Peyer's patch (tissue), 4 donors: ENCODE measurements at places on chromosomes 16 and 17. TPM values are rescaled to one million over a fixed set of nuclear protein-coding genes. Genes with fewer than 3 reads are reported as not detected.
A peak's percentile ranks its signal among the peaks of the same experiment; 100 is the strongest.

ANKFY1 gene
- total RNA-seq: 57.1 TPM

ESRP2 gene
- total RNA-seq: 37.8 TPM

SCN4A gene
- not detected for total RNA-seq

CDH13 gene
- 4.1 TPM for total RNA-seq

LITAFD gene
- total RNA-seq: not detected

ABCC3 gene
- total RNA-seq: 683 TPM

CES5A gene
- not detected for total RNA-seq

CCL2 gene
- 1.2 TPM for total RNA-seq

DNA sequence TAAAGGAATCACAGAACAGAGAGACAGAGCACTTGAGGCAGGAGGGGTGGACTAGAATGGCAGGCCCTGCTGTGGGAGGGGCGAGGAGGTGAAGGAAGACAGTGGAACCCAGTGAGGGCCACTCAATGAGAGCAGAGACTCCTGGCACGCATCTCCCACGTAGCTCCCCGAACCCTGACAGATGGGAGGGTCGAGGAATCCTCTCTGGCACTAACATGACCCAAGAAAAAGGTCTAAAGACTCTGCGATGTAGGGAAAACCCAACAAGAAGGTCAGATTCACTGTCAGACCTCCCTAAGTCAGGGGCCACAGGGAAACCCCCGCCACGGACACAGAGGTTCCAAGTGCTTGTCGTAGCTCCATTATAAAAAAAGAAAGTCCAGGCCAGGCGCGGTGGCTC is 15.0 kb downstream of the ZDHHC7 start:
- H3K36me3 ChIP-seq: peaks cover 20% of the 10 kb centered on the region
- peaks cover 63% of the 10 kb centered on the region for H3K4me1 ChIP-seq
- H3K27me3 ChIP-seq: no peaks in the 10 kb centered on the region
- DNase-seq: no peak
- H3K27ac ChIP-seq: no peak overlapping the region

DNA sequence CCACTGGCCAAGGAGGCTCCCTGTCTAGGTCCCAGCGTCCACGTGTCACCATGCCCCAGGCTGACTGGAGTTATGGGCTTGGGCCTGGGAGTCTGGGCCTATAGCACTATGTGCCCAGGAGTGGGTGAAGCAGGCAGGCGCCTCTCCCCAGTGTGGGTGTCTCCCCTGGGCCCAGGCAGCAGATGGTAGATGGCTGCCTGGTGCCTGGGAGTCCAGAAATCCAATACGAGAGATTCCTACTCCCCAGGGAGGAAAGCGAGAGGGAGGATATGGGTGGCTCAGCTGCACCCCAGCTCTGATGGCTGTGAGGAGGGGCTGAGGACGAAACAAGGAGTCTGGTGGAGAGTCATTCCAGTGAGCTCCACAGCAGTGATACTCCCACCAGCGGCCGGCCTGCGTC is 5.0 kb downstream of the KCNH6 start:
- H3K4me1 ChIP-seq: peaks cover 24% of the 10 kb centered on the region
- no peak overlapping the region for H3K4me3 ChIP-seq
- H3K36me3 ChIP-seq: no peaks in the 10 kb centered on the region

DNA sequence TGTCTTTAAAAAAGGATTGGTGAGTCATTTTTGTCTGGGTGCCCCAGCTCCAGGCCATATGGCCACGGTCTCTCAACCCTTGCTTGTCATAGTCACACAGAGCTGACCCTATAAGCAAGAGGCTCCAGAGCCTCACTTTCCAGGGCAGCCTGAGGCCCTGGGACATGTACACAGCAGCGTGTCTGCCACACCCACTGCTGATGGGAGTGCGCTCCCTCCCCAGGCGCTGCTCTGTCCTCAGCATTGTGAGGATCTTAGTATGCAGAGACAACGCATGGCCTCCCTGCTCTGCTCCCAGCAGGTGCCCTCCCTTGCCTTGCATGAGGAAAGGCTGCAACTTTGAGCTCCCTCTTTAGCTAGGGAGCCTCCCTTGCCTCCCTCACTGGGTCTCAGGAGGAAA is 80.8 kb upstream of the CRHR1 start:
- no peaks in the 10 kb centered on the region for H3K36me3 ChIP-seq
- no peaks in the 10 kb centered on the region for H3K4me1 ChIP-seq
- DNase-seq: no peak
- no peak overlapping the region for H3K4me3 ChIP-seq
- no peak overlapping the region for H3K27ac ChIP-seq
- no peaks in the 10 kb centered on the region for H3K27me3 ChIP-seq

- DNase-seq: no peak
- peaks cover 14% of the 10 kb centered on the region for H3K4me1 ChIP-seq
- peak overlapping the region; percentile 48 for H3K27ac ChIP-seq
- H3K36me3 ChIP-seq: no peaks in the 10 kb centered on the region
- no peak overlapping the region for H3K4me3 ChIP-seq
Observed at GRCh38 chr17:81044428-81044763, 9.4 kb downstream of the BAIAP2 start.

DNA sequence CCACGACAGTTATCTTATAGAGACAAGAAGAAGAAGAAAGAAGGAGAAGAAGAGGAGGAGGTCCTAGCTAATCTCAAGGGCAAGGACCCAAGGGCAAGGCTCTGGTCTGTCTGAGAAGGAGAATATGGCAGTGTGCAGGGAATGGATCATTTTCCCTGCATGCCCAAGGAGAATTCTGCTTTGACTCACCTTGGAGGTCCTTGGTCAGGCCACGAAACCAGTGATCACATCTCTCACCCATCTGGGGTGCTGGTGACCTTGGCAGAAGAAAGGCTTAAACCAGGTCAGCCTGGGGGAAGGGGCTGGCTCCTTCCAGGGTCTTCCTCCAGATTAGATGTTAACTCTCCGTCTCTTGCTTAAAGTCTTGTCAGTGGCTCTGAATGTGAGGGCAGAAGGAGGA is 1.6 kb upstream of the FMNL1 start:
- H3K4me1 ChIP-seq: no peaks in the 10 kb centered on the region
- H3K27ac ChIP-seq: no peak overlapping the region
- H3K36me3 ChIP-seq: no peaks in the 10 kb centered on the region
- H3K27me3 ChIP-seq: no peaks in the 10 kb centered on the region

- H3K4me1 ChIP-seq: no peaks in the 10 kb centered on the region
- no peak overlapping the region for H3K4me3 ChIP-seq
- H3K27ac ChIP-seq: no peak overlapping the region
Observed at GRCh38 chr16:81462683-81463082, 18.1 kb downstream of the CMIP start.

- no peak overlapping the region for H3K27ac ChIP-seq
- H3K4me1 ChIP-seq: peaks cover 18% of the 10 kb centered on the region
- no peak overlapping the region for H3K4me3 ChIP-seq
- no peaks in the 10 kb centered on the region for H3K36me3 ChIP-seq
Observed at GRCh38 chr17:68602289-68602688, 1.1 kb upstream of the FAM20A start.

GRCh38 chr17:5467416-5467815 is 1.4 kb downstream of the DHX33 start:
- H3K27me3 ChIP-seq: no peaks in the 10 kb centered on the region
- peak overlapping the region; percentile 89 for H3K4me3 ChIP-seq
- DNase-seq: no peak
- H3K27ac ChIP-seq: no peak overlapping the region

DNA sequence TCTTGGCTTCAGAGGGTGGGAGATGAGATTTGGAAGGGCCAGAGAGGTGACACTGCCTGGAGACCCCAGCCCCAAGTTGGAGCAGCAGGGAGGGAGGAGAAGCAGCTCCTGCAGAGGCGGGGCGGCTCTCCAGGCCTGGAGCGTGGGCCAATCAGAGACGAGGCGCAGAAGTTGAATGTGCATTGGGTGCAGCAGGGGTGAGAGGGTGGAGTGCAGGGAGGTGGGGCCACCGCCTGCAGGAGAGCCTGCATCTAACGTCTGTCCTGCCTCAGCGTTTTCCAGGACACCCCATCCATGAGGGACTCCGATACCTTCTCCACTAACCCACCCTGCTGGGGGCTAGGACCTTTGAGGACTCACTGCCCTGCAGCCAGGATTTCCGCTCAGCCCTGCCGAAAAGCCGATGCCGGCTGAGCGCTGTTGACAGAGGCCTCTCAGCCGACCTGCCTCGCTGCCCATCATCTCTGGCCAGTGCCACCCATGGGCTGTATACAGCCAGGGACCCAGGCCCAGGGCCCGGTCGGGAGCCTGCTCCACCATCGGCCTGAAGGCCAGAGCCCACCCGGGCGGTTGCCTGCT is 146.2 kb downstream of the ENGASE start:
- no peak for DNase-seq
- H3K4me3 ChIP-seq: no peak overlapping the region
- no peak overlapping the region for H3K27ac ChIP-seq
- no peaks in the 10 kb centered on the region for H3K36me3 ChIP-seq

- H3K36me3 ChIP-seq: no peaks in the 10 kb centered on the region
- no peak overlapping the region for H3K4me3 ChIP-seq
- H3K4me1 ChIP-seq: no peaks in the 10 kb centered on the region
- no peaks in the 10 kb centered on the region for H3K27me3 ChIP-seq
Observed at GRCh38 chr17:31291820-31292219, 5.2 kb downstream of the OMG start.

GRCh38 chr17:32281011-32281451 is 15.4 kb downstream of the RHBDL3 start:
- no peak overlapping the region for H3K27ac ChIP-seq
- H3K27me3 ChIP-seq: no peaks in the 10 kb centered on the region
- no peak for DNase-seq

DNA sequence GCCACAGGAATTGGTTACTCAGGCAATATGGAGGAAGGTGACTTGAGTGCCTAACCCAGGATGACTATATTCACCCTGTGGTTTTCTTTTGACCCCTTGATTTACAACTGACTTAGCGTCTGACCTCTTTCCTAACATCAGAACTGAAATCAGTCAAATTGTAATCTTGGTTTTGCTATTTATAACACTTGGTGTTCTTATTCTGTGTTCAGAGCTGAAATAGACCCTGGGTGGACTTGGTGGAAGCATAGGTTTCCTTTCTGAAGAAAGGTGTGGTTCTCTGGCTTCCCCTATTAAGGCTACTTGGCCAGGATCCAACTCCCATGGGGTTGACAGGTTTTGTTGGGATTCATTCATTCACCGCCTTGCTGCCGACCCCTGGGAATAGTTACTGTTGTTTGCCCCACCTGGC is 80.8 kb downstream of the CLEC16A start:
- no peak overlapping the region for H3K4me3 ChIP-seq
- no peak for DNase-seq
- H3K27me3 ChIP-seq: no peaks in the 10 kb centered on the region
- no peak overlapping the region for H3K27ac ChIP-seq

DNA sequence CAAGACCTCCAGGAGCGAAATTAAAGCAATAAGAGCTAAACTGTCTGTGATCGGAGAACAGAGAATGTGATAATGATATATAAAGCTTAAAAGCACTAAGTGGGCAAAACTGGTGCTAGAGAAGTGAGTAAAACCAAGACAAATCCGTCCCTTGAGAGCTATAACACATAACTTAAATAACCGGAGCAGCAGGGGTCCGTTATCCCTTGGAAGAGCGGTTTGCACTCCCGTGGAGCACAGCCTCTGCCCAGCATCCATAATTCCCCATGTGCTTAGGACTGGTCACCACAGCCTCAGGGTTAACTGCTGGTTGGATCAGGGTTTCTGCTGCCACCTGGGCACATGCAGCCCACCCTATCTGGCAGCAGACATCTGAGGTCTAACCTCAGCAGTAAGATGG is 489.0 kb downstream of the NPIPA7 start:
- H3K27me3 ChIP-seq: no peaks in the 10 kb centered on the region
- H3K27ac ChIP-seq: no peak overlapping the region
- H3K4me1 ChIP-seq: no peaks in the 10 kb centered on the region
- DNase-seq: no peak

GRCh38 chr17:68556551-68556950 is 44.3 kb downstream of the PRKAR1A start:
- no peak overlapping the region for H3K4me3 ChIP-seq
- no peak for DNase-seq
- H3K4me1 ChIP-seq: no peaks in the 10 kb centered on the region
- H3K36me3 ChIP-seq: no peaks in the 10 kb centered on the region
- H3K27ac ChIP-seq: no peak overlapping the region

DNA sequence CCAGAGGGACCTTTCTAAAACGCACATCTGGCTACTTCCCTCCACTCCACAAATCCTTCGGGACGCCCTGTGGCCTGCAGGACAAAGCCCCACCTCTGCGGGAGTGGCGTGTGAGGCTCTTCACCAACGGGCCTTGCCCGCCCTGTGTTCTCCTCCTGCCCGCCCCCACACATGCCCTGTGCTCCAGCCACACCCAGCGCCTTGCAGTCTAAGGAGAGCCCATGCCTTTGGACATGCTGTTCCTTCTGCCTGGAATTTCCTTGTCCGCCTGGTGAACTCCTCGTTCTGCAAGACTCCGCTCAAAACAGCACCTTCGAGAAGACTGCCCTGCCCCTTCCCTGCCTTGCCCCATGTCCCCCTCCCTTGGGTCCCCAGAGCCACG is 7.4 kb downstream of the ELOB start:
- no peaks in the 10 kb centered on the region for H3K27me3 ChIP-seq
- H3K4me1 ChIP-seq: peaks cover 3% of the 10 kb centered on the region
- H3K4me3 ChIP-seq: no peak overlapping the region
- H3K36me3 ChIP-seq: no peaks in the 10 kb centered on the region
- peak; percentile 81 for DNase-seq
